ENCODE measurements at places on chromosomes 6 and 20. TPM values are rescaled to one million over a fixed set of nuclear protein-coding genes. Genes with fewer than 3 reads are reported as not detected.

- DNase-seq = no peak
Measured at GRCh38 chr6:143498428-143498827, 13.1 kb downstream of the FUCA2 start.

DNA sequence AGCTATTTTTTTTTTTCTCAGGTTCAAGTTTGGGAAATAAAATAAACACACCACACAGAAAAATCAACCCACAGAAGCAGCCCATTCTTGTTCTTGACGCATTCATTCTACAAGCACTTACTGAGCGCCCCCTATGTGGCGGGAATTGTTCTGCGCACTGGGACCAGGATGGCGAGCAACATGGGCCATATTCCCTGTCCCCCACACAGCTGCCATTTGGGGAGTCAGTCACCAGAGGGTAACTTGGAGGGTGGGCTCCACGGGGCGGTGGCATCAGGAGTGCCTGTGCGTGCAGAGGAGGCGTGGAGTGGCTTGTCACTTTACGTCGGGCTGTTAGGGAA, 185.0 kb upstream of the PDE10A start:
- DNase-seq = no peak

DNA sequence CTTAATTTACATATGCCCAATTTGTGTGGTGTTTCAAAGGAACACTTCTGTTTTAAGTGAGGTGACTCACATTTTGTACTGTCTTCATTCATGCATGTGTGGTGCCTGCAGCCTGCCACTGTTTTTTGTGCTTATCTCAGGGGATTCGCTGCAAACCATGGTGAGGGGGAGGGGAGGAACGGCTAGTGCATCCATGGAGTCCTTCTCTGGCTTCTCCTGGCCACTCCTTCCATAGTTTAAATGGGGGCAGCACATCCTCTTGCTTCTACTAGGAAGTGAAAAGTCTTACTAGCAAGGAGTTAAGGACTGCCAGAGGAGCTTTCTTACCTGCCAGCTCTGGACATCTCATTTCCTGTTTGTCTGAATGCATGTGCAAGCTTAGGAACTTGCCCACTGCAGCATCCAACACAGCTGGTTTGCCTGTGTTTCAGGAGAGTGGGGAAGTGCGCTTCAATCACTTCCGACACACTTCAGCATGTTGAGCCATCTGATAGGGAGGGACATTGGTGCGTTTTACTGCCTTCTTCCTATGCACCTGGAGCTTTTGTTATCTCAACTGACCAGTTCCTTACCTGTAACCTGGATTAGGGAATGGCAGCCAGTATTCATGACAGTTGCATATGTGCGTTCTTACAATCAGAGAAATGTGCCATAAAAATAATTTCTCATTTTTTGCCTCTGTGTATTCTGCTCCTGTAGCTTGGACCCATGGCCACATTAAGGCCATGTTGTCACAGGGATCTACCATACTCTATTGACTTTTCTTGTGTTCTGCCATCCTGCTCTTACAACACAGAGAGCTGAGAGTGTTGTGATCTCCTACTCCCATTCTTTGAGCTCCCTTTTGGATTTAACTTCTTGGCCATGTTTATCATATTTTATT, 211.3 kb downstream of the ARID1B start:
- DNase-seq = no peak

GRCh38 chr6:110541701-110542309, 65.4 kb upstream of the SLC22A16 start:
- no peak for DNase-seq

DNA sequence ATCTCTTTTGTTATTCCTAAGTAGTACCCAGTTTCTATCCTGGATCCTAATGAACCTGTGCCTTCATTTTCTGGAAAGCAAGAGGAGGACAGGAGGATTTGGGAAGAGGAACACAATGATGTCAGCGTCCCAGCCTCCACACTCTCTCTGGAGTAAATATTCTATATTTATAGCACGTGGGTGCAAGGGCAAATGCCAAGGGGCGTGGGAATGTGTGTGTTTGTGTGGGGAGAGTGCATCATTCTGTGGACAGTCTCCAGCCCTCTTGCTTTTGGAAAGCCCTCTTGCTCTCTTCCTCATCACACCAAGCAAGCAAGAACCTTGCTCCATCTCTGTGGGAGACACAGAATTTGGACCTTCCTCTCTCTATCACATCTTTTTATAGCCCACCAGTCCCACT, 103.2 kb upstream of the EMILIN3 start:
- DNase-seq = no peak

DNA sequence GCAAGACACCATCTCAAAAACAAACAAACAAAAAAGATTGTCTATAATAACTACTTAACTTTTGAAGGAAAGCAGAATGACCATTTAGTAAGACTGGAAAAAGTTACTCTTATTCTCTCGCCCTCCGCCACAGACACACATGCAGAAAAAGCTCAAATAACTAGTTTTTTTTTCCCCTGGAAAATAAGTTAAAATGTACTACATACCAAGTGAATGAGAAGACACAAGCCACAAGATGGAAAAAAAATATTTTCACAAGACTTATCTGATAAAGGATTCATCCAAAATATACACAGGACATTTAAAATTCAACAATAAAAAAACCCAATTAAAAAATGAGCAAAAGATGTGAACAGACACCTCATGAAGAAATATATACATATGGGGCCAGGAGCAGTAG, 31.9 kb downstream of the NUDT3 start:
- no peak for DNase-seq

Gene MYCT1
- total RNA-seq = 10.3 TPM

Gene HSPA1B
- total RNA-seq = 104 TPM

Gene IL17F
- total RNA-seq = not detected

Gene ESR1
- 2.7 TPM for total RNA-seq

Gene ECI2
- total RNA-seq = 34.4 TPM

Gene NOX3
- not detected for total RNA-seq

All from left lung (tissue), 14 donors.